ENCODE measurements at places on chromosomes 4 and X.
A peak's percentile ranks its signal among the peaks of the same experiment; 100 is the strongest.

- DNase-seq, result no peak
Observed at GRCh38 chrX:42220666-42221065, 297.3 kb upstream of the CASK start.

DNA sequence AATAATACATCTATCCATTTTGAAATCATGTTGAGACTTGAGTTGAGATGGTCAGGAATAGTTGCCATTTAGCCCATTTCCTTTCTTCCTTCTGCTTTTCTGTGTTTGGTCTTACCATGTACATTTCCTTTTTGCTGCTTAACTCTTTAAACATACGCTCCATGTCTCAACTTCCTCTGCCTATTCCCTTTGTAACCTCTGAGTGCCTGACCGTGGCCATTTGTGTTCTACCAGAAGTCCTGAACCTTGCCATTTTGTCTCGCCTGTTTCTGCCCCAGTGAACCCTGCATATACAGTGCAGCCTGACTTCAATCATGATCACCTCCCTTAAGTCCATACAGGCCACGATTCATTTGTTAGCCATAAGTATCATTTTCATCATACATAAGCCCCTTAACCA is 169.0 kb downstream of the RAPGEF2 start:
- no peak for DNase-seq

- no peak for DNase-seq
Observed at GRCh38 chr4:155962767-155963166, 9.1 kb upstream of the CTSO start.

DNA sequence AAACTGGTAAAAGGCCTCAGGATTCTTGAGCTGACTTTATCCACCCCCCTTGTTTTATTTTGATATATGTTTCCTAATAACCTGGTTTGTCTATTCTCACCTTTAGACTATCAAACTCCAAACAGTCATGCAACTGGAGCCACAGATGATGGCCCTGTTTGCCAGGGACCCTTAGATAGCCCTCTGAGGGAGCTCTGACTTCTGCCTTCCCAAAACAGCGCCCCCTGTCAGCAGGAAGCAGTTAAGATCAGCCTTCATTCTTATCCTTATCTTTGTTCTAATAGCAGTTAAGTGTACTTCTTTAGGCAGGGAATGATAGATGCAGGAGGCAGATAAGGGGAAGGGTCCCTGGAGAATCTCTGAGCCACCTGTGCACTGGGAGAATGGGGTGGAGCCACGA is 27.5 kb upstream of the CXCL13 start:
- no peak for DNase-seq

GRCh38 chr4:122771724-122772123 is 39.2 kb downstream of the BBS12 start:
- DNase-seq, result no peak

DNA sequence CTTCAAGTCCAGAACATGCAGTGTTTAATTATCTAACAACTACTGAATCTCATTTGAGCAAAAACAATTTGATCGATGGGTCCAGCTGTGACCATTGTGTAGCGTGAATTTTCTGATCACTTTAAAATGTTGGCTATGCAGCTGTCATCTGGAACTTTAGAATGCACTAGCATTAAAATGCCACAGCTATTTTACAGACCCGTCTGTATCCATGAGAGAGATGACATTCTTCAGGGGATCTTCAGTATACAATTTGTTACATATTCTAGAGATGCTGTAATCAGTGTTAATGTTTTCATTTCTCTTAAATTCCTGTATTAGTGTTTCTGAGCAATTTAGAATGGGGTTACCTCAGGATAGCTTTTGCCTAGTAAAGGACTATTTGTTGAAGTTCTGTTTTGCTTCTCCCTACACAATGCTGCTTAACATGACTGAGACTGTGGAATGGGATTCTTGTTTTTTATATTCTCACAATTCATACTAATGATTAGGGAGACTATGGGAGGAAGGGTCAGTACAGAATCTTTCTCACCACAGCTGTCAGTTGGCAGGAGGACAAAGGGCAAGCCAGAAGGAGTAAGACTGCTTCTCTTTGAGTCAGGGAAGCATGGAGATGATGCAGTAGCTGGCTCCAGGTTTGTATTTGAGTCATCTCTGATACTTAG is 13.2 kb upstream of the CTSO start:
- DNase-seq, result peak; percentile 61

DNA sequence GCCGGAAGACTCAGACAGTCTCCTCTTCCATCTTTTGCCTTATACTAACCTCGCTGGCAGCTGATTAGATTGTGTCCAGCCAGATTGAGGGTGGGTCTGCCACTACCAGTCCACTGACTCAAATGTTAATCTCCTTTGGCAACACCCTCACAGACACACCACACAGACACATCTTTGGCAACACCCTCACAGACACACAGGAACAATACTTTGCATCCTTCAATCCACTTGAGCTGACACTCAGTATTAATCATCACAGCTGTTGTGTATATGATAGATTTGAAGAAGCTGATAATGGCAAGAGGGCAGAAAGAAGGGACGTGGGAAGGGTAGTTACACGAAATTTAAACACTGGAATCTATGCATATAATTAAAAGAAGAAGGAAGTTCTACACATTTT is 139.5 kb downstream of the ANKRD50 start:
- peak; percentile 2 for DNase-seq

DNA sequence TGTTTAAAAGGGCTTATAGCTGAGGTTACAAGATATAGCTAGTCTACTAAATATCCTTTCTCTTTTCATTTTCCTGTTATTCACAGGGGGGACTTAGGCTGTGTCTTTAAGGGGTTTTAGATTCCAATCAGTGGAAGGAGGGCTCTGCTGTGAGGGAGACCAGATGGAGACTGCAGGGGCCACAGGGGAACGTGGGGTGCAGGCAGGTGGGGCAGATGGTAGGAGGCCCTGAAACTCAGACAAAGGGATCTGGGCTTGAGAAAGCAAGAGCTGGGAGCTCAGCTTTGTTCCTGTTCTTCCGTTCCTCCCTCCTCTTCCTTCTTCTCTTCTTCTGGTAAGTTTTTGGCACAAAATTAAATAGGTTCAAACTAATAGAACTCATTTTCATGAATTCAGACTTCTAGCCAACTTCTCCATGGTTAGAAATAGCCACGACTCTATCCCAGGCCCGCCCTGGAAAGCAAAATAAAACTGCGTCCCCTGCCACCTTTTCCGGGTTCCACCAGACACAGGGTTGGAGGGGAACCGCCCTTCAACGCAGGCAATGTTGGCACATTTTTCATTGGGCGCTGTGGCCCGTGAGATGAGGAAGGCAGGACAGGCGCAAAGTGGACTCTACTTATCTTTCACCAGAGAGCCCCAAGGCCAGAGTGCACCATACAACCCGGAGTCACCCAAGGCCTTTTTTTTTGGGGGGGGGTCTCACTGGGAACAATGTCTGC is 3.5 kb upstream of the TMSB4X start:
- no peak for DNase-seq

DNA sequence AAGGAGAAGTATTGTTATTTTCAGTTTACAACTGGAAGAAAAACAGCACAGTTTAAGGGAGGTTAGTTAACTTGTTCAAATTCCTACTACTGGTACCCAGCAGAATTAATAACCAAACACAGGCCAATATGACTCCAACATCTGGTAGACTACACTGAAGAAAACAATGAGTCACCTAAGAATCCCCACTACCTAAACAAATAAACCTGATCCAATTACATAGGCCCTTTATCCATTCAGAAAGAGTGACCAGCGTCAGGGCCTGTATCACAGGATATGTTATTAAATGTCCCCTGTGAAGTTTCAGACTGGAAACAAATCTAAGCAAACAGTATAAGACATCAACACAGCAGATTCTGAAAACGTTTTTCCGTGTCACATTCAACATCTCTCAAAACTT is 492.5 kb upstream of the INTU start:
- DNase-seq, result peak; percentile 78
